ENCODE measurements at places on chromosomes 7 and 10.
A peak's percentile ranks its signal among the peaks of the same experiment; 100 is the strongest.

DNA sequence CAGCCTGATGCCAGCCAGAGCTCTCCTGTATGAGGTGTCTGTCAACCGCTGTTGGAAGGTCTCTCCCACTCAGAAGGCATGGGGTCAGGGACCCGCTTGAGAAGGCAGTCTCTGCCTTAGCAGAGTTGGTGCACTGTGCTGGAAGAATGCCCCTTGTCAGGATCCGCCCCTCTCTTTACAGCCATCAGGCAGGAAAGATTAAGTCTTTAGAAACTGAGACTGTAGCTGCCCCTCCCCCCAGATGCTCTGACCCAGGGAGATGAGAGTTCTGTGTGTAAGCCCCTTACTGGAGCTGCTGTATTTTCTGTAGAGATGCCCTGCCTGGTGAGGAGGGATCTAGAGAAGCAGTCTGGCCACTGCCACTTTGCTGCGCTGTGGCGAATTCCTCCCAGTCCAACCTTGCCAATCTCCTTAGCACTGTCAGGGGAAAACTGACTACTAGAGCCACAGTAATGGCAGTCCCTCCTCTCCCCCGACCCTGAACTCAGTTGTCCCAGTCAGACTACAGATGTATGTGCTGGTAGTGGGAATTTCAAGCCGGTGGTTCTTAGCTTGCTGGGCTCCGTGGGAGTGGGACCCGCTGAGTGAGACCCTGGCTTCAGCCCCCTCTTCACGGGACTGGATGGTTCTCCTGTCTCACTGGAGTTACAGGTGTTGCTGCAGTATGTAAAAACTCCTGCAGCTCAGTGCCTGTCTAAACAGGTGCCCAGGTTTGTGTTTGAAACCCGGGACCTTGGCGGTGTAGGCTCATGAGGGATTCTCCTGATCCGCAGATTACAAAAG, 285.5 kb upstream of the ZWINT start:
- no peak for DNase-seq

GRCh38 chr7:48083114-48083830, 5.8 kb upstream of the UPP1 start:
- no peak for DNase-seq

- peak; percentile 1 for DNase-seq
Measured at GRCh38 chr7:27576360-27576944, 86.2 kb downstream of the HIBADH start.

DNA sequence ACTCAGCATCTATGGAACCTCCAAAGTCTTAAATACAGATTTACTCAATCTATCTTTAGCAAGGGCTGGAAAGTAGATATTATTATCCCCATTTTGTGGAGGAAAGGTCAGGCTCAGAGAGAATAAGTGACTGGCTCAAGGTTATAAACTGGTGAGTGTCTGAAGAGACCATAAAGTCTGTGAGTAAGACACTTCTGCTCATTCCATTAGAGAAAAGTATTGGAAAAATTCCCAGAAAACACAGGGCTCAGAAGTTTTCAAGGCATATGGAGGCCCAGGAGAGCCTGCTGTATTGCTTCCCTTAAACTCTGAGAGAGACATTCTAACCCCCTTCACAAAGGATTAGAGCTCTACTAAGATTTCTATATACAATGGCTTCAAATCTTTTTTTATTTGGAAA, 134.8 kb downstream of the PCDH15 start:
- no peak for DNase-seq
